ENCODE measurements at places on chromosomes 7 and 10.

GRCh38 chr10:119031496-119032059 is 2.1 kb downstream of the NANOS1 start:
- no peak for DNase-seq

GRCh38 chr10:120783867-120784266 is 67.3 kb upstream of the WDR11 start:
- DNase-seq: no peak

- no peak for DNase-seq
Observed at GRCh38 chr10:44379907-44380306, 5.0 kb downstream of the CXCL12 start.

- DNase-seq: no peak
Observed at GRCh38 chr7:50703654-50704053, 79.0 kb downstream of the GRB10 start.

DNA sequence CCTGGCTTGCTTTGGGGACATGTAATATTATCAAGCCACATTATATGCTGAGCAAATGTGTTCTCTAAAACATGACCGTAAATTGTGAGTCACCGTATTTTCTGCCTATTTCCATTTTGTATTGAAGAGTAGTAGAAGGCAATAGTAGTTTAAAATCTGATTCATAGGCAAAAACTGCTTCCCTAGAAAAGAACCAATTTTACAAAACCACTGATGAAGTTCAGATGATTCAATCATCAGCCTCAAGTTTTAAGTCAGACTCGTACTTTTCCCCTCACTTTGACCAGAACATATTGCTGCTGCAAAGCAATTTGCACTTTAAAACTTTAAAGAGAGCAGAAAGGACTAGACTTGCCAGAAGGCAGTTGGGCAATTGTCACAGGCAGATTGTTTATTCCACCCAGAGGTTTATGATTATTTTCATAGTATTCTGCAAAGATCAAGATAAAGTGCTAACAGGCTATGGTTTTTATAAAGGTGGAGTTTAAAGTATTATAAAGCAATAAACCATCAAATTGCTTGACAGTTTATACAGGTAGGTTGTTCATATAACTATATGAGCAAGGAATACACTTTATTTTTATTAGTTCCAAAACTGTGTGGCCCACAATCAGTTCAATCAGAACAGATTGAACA is 168.2 kb downstream of the ETV1 start:
- DNase-seq: no peak

DNA sequence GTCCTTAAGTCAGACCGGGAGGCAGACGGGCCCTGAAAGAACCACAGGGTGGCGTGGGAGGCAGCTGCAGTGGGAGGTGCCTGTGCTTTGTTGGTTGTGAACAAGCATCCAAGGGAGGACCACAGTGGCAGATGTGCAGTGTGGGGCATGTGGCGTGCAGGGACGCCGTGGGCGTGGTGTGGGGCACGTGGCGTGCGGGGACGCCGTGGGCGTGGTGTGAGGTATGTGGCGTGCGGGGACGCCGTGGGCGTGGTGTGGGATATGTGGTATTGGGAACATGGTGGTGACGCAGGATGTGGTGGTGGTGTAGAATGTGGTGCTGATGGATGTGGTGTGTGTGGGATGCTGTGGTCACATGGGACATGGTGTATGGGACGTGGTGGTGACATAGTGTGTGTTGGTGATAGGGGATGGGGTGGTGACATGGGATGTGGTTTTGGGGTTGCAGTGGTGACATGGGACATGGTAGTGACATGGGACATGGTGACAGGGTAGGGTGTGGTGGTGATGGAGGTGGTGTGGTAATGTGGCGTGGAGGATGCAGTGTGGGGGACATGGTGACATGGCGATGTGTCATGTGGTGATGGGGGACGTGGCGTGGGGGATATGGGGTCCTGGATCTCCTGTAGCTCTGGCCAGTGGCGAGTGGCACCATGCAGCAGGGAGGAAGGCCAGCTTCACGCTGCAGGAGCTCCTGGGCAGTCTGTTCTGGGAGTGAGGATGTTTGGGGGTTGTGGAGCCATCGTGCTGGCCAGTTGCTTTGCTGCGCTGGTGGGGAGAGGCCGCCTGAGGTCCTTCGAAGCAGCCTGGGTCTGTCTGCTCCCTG is 78.8 kb downstream of the INPP5A start:
- peak; percentile 35 for DNase-seq

DNA sequence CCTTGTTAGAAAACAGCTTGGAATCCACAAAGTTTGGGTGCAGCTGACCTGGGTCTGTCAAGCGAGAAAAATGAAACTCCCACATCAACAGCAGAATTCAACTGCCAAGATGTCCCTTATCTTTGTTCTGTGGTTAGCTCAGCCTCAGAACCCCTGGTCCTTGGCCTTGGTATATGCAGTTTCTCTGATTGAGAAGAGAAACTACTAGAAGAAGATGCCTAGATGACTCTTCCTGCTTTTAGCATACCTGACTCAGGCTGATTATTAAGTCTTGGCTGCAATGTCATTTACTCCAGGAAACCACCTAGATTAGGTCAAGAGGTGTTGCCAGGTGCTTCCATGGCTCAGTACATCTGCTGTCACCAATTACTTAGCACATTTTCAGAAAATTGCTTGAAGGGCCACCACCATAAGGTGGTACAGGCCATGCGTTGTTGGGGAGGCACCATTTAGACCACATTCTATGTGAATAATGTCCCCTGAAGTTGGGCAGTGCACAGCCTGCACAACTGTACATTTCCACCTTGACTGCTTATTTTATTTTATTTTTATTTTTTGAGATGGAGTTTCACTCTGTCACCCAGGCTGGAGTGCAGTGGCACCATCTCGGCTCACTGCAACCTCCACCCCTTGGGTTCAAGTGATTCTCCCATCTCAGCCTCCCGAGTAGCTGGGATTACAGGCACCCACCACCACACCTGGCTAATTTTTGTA is 59.4 kb upstream of the ZNF438 start:
- DNase-seq: no peak

DNA sequence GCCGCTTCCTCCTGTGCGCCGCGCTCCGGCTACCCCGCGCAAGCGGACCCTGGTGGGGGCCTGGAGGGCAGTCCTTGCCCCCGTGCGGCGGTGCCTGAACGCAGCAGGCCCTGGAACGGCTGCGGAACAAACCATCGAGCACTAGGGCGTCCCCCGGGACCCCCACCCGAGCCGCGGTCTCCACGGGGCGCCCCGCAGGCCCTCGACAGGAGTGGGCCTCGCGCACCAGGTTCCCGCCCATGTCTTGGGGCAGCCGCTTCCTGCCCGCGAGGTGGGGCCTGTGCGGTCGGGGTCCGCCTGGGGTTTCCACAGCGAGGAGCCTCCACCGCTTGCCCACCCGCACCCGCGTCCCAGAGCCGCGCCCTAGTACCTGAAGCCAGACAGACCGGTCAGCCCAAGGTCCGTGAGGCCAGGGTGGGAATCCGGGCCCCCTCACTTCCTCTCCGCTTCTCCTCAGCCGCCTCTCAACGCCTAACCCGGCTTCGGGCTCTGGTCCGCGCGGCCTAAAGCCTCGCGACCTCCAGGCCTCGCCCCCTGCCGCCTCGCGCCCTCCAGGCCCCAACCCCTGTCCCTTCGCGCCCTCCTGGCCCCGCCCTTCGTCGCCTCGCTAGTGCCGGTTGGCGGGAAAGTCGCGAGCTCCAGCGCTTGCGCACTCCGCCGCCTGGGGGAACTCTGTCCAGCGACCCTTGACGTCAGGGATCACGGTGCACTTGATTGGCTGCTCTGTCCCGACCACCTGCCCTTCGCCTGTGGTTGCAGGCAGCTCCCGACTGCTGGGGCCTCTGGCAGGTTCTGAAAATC is 7.0 kb upstream of the GBX1 start:
- DNase-seq: no peak

DNA sequence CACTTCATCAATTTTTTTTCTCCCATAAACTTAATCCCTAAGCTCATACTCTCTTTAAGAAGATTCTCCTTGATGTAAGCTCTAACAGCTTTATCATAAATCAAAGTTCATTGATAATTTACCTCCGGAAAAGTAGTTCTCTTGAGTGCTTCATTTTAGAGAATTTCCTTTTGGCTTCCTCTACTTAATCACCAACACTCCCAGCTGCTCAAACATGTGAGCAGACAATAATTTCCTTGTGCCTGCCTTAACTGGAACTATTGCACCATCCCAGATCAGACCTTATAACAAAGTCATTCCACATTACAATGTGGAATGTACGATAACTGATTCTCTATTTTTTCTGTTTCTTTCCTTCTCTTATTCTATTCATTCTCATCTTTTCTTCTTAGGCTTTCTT is 5.9 kb downstream of the FEZF1 start:
- DNase-seq: no peak
